ENCODE measurements at places on chromosomes 7 and 10.

GRCh38 chr10:17527514-17528146, 73.2 kb upstream of the ST8SIA6 start:
- DNase-seq = no peak

DNA sequence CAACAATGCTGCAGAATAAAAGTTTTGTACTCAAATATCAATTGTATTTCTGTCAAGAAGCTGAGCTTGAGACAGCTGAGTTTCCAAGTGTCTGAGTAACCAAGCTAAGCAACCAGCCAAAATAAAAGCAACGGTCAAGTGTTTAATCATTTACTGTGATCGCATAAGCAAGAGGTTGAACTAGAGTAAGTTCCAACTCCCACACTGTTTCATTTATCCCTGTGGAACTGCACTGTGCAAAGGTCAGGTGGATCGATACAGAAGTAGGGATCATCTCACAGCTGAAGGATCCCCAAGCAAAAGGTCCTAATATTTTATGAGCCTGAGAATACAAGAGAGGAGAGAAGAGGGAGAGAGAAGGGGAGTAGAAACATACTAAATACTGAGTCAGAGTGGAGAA, 21.4 kb downstream of the OR2A14 start:
- no peak for DNase-seq

DNA sequence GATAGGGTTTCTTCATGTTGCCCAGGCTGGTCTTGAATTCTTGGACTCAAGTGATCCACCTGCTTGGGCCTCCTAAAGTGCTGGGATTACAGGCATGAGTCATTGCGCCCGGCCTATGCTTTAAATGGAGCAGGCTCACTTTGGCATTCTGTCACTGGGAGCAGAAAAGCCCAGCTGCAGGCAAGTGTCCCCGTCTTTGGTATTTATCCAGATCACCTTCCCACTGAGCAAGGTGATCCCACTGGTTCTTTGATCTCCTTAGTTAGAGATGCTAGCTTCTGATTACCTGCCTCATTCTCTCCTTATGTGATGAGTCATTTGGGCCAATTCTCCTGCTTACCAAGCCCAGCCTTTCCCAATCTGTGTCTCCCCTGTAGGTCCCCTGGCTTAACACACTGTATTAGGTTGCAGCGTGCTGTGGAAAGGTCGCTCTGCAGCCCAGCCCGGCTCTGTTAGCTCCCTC, 39.3 kb downstream of the SPDYE5 start:
- no peak for DNase-seq

- peak; percentile 66 for DNase-seq
Observed at GRCh38 chr10:7192831-7193361, 217.9 kb downstream of the SFMBT2 start.

DNA sequence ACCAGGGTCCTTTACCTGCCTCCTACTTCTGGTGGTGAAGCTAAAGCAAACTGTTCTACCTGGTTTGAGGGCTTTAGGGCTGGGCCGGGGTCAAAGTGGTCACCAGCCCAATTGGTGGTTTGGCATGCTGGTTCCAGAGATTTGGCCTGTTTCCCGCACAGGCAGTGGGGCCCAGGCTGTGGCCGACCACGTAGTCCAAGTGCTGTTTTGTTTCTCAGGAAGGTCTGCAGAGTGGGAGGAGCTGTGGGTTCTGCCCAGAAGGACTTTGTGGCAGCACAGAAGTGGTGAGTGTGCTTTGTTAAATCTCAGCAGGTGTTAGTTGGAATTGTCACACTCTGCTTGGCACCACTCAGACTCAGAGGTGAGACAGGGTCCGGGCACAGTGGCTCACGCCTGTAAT, 85.8 kb downstream of the MKX start:
- DNase-seq = no peak

DNA sequence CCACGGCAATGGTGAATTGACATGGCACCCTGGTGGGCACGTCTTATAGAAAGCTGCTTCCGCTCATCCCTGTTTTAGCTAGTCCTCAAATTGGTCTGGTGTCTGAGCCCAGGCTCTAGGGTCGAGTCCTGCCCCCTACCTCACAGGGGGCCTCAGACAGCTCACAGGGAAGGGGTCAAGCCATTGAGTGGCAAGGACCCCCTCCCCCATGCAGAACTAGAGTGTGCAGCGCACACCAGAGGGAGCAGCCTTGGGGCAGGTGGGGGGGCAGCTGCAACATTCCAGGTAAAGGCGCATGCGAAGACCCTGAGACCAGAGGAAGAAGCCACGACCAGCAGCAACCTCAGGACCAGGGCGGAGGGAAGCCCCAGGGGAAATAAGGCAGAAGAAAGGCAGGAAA, 240.4 kb upstream of the PPP2R2D start:
- no peak for DNase-seq

GRCh38 chr7:132443761-132444520, 132.3 kb downstream of the PLXNA4 start:
- DNase-seq = no peak

GRCh38 chr7:45324683-45325237, 167.2 kb downstream of the RAMP3 start:
- DNase-seq = no peak

DNA sequence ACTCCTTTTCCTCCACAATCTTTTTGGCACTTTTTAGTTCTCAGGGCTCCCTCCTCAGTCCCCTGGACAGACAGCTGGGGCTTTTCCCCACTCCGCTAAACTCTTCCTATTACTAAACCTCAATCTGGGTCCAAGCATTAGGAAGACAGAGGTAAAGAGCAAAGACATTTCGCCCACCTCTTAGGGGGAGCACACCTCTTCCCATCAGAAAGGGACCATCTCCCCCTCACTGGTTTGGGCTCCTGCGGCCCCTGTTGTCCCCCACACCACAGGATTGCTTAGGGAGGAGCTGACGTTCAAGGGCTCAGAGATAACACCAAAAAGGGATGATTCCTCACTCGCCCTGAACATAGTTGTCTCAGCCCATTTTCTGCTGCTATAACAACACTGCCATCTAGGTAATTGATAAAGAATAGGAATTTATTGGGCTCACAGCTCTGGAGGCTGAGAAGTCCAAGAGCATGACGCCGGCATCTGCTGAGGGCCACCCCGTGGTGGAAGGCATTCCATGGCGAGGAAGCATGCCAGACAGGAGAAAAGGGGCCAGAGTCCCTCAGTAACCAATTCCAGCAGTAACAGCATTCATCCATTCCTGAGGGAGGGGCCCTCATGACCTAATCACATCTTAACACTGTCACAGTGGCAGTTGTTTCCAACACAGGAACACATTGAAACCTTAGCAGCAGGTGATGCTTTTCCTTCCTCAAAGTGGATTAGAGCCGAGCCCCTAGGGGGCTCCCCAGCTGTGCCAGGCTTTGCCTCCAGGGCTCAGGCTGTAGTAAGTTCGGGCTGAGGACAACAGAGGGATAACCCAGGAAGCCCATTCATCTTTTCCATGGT, 209.6 kb downstream of the EBF3 start:
- no peak for DNase-seq

- no peak for DNase-seq
Observed at GRCh38 chr7:15245831-15246230, 316.0 kb downstream of the AGMO start.

- no peak for DNase-seq
Observed at GRCh38 chr7:105978035-105978434, 15.0 kb downstream of the CDHR3 start.

DNA sequence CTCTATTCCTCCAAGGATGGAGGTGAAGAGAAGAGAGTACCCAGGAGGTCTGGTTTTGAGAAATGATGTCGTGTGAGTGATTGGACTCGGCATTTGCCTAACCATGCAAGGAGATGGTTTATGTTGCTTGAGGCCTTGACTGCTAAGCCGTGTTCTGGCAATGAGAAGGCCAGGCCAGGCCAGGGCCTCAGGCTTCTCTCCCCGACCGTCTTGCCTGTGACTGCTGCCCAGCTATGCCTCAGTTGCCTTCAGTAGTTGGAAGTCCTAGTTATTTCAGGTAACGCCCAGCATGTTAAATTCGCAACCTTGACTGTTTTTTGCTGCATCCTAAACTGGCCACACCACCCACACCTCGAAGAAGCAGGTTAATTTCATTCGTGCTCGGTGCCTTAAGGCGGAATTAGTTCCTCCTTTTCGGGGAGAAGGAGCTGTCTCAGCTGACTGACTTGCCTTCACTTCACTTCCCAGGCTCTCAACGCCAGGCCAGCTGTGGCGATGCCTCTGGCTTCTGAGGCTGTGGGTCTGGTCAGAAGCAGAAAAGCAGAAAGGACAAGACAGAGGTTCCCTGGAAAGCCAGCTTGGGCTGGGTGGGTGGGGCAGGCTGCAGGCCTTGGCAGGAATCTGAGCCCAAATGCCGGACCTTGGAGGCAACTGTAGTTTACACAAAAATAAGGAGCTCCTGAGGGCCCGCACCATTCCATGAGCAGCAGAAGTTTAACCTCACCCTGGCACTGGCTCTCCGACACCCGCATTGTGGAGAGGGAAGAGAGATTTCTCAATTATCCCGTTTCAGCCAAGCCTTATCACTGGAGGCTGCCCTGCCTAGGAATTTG, 61.9 kb upstream of the SAMD8 start:
- DNase-seq = no peak

GRCh38 chr7:158726277-158726807, 21.7 kb upstream of the NCAPG2 start:
- DNase-seq = no peak

DNA sequence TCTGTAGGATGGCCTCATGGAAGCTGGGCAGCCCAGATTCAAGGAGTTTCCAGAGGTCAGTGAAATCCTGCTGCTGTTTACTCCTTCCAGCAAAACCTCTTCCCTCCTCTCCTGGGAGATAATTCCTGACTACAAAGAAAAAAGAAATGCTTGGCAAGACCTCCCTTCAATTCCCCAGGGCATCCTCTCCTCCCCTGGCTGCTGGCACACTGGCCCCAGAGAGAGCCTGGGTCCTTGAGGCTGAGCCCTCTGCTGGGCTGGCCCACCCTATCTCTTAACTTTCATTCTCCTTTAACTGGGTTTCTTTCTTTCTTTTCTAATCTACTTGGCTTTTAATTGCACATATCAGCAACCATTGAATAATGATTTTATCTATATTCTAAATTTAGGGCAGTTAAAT, 7.7 kb downstream of the DRGX start:
- DNase-seq = no peak

GRCh38 chr10:6269953-6270867, 67.5 kb downstream of the PFKFB3 start:
- peak; percentile 66 for DNase-seq

GRCh38 chr10:128268015-128268722, 141.9 kb upstream of the MKI67 start:
- no peak for DNase-seq

DNA sequence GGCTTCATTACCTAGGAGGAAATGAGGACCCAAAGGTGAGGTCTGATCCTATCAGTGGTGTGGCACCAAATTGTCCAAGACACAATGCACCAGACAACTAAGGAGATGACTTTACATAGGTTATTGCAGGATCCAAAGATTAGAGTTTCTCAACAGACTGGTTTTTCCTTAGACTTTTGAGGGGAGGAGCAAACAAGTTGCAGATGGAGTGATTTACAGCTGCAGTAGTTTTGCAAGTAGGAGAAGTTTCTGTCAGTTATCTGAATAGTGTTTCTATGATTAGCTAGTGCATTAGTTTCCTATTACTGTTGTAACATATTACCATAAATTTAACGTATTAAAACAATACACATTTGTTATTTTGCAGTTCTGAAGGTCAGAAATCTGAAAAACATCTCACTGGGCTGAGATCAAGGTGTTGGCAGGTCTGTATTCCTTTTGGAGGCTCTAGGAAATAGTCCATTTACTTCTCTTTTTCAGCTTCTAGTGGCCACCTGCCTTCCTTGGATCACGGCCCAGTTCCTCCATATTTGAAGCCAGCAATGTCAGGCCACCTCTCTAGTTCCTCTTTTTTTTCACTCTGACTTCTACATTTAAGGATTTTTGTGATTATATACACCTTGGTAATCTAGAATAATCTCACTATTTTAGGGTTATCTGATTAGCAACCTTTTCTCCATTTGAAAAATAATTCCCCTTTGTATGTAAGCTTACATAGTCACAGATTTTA, 994.9 kb downstream of the REEP3 start:
- no peak for DNase-seq

- no peak for DNase-seq
Observed at GRCh38 chr10:88114368-88114767, 250.9 kb downstream of the PTEN start.

DNA sequence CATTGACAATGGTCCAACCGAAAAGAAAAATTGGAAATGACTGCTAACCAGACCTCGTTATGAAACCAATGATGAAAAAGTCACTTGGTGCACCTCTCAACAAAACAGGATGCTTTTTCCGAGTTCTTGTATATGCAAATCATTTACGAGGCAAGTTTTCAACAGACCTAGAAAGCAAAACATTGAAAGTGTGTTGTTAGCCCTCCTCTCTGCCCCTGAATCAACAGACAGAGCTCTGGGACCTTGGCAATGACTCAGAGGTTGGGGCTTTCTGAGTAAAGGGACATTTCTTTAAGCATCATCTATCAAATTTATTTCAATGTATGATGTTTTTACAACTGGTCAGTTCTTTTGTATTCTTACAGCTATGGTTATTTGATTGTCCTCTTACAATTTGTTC, 16.3 kb upstream of the DKK1 start:
- no peak for DNase-seq

DNA sequence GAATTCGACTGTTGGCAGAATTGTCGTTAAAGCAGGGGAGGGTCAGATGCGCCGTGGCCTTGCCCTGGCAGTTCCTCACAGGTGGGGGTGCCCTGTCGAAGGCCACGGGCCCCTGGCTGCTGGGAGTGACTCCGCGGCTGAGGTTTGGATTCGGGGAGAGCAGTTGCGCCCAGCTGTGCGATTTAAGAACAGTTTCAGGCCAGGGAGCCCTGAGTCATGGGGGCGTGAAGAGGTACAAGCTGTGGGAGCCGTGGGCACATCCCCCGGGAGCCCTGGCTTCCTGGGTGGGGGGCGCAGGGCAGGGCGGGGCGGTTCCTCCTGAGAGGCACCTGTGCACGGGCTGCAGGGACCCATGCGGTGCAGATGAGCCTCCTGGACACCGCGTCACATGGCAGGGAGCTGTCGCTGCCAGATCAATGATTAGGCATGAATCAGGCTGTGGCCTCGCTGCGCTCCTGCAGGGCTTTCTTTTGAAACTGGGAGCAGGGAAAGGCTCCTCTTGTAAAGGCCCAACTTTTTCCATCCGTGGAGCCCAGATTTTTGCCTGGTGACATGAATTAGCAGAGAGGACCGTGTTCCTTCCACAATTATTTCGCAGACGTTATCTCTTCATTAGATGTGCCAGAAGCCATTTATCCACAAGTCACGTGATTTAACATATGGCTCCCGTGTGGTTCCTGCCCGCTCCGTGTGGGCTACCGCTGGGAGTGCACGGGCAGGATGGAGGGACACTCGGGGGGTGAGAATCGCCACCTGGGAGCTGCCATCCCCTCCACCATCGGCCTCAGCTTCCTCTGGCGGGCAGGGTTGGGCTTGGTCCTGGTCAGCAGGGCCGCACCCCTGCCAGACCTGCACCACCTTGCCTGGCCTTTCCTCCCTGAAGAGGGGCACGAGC, 918 bp downstream of the PWWP2B start:
- DNase-seq = no peak

DNA sequence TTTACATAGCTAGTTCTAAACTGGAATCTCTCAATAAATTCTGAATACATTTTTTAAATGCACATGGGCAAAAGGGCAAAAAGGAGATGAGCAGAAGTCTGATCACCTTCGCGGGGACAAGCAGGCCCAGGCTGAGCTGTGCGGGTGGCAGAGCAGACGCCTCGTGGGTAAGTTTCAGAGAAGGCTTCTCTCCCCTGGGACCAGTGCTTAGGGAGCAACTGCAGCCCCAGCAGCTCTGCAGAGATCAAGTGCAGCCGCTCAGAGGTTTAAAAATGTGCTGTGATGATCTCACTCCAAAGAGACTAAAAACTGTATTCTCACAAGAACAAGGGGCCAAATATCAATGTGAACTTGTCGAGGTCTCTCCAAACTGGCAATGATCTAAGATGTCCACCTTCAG, 264.3 kb upstream of the RNF32 start:
- no peak for DNase-seq

- no peak for DNase-seq
Observed at GRCh38 chr7:56053993-56054392, 2.4 kb downstream of the CCT6A start.

Data from T-cell (primary cell).